ENCODE measurements at places on chromosomes 5 and 9.

DNA sequence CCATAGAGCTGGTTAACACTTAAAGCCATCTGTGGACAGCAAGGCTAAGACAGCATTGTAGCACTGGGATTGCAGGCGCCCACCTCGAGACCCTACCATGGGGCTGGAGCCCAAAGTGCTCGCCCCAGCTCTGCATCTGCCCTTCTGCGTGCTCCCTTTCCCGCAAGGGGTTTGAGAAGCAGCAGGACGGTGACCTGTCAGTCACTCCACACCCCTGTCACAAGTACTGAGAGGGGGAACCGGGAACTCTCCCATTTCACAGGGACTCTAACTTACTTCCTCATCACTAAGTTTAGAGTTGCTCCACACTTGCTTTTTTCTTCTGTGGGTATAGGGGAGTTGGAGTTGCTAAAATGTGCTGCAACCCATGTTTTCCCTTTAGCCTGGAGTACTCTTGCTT is 273.2 kb downstream of the SMARCA2 start:
- no peak for DNase-seq

- no peak for DNase-seq
Observed at GRCh38 chr5:127870914-127871313, 167.7 kb downstream of the CCDC192 start.

DNA sequence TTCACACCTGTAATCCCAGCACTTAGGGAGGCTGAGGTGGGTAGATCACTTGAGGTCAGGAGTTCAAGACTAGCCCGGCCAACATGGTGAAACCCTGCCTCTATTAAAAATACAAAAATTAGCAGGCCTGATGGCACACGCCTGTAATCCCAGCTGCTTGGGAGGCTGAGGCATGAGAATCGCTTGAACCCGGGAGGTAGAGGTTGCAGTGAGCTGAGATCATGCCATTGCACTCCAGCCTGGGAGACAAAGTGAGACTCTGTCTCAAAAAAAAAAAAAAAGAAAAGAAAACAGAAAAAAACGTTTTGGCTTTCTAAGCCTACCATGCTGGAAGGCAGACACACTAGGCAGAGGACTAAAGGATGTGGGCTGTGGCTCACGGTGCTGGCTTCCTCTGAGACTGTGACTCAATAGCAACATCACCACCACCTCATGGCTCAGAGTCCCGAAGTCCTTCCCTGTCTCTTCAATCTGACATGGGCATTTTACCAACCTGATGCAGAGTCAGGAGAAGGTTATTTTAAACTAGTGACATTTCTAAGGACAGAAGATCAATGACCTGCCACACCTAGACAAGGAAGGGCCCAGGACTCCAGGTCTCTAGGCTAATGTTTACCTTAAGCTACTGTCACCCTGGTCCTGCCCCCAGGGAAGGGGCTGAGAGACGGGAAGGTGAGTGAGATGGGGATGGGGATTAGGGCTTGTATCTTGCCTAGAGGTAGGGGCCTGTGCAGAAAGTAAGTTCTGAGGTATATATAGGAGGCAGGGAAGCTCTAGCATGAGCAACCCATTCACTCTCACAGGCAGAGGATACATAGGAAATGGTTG is 3.7 kb downstream of the ECSCR start:
- DNase-seq: peak; percentile 73

- no peak for DNase-seq
Observed at GRCh38 chr5:150186137-150186536, 3.7 kb upstream of the SLC6A7 start.

DNA sequence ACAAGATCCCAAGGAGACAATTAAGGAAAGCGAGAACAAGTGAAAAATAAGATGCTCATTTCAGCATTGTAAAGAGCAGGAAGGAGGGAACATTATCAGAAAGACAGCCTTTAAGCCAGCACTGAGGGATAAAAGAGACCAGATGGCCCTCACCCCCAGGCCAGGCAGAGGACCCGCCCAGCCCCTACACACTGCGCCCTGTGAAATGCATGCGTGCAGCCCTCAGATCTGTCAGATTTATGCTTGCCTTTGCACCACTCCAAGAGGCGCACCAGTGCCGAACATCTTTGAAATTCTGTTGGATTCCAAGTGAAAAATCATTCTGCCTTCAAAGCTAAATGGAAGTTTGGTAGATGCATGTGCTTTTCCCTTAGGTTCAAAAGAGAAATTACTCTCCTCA is 378.0 kb downstream of the MLLT3 start:
- DNase-seq: no peak

- no peak for DNase-seq
Observed at GRCh38 chr5:1801967-1802295, 724 bp downstream of the NDUFS6 start.

DNA sequence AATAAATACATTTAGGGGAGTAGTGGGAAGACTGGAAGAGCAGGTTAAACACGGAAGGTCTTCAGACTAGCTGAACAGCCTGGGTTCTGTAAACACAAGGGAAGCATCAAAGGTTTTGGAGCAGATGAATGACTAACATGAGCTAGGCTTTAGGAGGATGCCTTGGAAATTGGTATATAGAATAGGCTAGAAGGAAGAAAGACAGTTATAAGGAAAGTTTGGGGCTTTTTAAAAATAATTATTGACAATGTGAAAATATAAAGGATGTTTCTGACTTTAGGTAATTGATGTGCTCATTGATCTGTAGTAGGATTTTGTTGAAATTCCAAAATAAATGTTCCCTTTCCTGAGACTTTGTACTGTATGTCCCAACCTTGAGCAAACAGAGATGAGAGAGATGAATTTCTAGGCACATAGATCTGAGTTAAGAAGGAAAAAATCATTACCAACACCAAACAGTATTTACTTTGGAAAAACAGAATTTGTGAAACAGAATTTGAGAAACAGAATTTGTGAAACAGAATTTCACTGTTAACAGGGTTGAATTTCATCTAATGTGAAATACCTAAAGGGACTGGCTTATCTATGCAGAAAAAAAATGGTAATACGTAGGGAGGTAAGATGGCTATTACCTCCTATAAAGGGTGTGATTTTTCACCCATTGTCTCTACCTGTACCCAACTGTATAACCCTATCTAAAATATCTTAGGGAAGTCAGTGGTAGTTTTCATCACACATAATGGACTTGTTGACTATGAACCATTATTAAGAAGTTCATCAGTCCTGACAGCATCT is 28.8 kb downstream of the SKP2 start:
- no peak for DNase-seq

- no peak for DNase-seq
Observed at GRCh38 chr5:82821846-82822633, 255.2 kb downstream of the TMEM167A start.

- no peak for DNase-seq
Observed at GRCh38 chr9:38026021-38026809, 42.8 kb downstream of the SHB start.

DNA sequence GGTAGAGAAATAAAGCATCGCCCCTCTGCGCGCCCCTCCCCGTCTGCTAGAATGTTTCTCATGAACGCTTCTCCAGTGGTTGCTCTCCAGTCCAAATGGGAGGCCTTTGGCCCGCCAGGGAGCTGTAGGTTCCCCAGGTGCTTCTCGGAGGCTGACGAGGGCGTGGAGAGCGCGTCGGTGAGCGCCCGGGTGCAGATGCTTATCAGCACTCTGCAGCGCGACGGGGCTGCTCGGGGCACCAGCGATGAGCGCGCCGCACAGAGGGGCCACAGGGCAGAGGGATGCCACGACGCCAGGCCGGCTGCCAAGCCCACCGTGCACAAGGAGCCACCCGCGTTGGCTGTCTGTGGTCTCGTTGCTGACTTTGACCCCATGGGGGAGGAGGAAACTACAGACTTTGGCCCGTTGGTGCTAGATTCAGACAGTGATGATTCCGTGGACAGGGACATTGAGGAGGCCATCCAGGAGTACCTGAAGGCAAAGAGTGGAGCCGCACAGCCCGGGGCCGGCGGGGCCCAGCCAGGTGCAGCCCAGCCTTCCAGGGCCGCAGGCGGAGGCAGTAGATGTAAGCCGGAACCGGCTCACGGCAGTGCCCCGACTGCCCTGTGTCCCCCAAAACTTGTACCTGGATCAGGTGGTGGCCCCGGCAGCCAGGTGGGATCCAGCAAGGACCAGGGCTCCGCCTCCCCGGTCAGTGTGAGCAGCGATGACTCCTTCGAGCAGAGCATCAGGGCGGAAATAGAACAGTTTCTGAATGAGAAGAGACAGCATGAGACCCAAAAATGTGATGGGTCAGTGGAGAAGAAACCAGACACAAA is 5.1 kb downstream of the PPP1R26 start:
- DNase-seq: no peak

GRCh38 chr9:14318934-14319580 is 5.1 kb upstream of the NFIB start:
- no peak for DNase-seq

GRCh38 chr9:36566813-36567221 is 5.9 kb upstream of the MELK start:
- no peak for DNase-seq

GRCh38 chr5:179314606-179315355 is 30.5 kb downstream of the ADAMTS2 start:
- no peak for DNase-seq

DNA sequence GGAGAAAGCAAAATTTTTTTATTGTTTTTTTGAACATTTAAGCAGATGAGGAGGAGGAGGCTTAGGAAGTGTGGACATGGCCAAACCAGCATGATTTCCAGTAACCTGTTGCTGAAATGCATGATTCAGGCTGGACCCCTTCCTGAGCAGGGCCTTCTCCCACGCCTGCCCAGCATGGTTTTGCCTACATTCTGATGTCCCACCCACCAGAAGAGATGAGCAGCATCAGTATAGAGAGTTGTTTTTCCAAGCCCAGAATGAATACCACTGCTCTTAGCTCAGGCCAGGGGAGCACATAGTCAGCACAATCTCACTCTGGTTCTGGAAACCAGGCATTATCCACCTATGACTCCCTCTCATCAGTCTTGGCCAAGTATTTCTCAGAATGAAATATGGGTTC is 90.1 kb downstream of the PAPPA start:
- no peak for DNase-seq
